Astrocyte (in vitro differentiated cells and primary cell): ENCODE measurements at places on chromosomes 2 and 18. TPM values are rescaled to one million over a fixed set of nuclear protein-coding genes. Genes with fewer than 3 reads are reported as not detected.

IMPACT gene
- 32.3 and 39.1 TPM in 2 replicates for total RNA-seq

ITGAV gene
- 661 and 779 TPM in 2 replicates for total RNA-seq

RGPD4 gene
- total RNA-seq = not detected in 2 replicates

ZBTB7C gene
- total RNA-seq = 1.0 and 1.4 TPM in 2 replicates

CLEC4F gene
- not detected in 2 replicates for total RNA-seq

CAPN13 gene
- total RNA-seq = not detected in 2 replicates

LAMA3 gene
- 0.50 and 0.86 TPM in 2 replicates for total RNA-seq

NT5DC4 gene
- total RNA-seq = not detected in 2 replicates

GCKR gene
- total RNA-seq = not detected in 2 replicates

REG1B gene
- not detected in 2 replicates for total RNA-seq

CD8A gene
- total RNA-seq = 0.14 TPM in 1 of 2 replicates, not detected in the other

KYNU gene
- 0.72 and 1.2 TPM in 2 replicates for total RNA-seq

RGPD3 gene
- total RNA-seq = 0.10 and 0.16 TPM in 2 replicates

PROC gene
- total RNA-seq = 1.0 and 1.5 TPM in 2 replicates

MOB4 gene
- total RNA-seq = 30.4 and 31.0 TPM in 2 replicates

PXDN gene
- total RNA-seq = 417 and 467 TPM in 2 replicates

PLEKHB2 gene
- total RNA-seq = 92.2 and 100 TPM in 2 replicates

B3GNT7 gene
- total RNA-seq = 1.2 and 1.7 TPM in 2 replicates

WNT10A gene
- total RNA-seq = 0.91 and 2.5 TPM in 2 replicates

TRIM43 gene
- 0.70 TPM in 1 of 2 replicates, not detected in the other for total RNA-seq

NAT8 gene
- total RNA-seq = not detected in 2 replicates

IL1B gene
- total RNA-seq = not detected in 2 replicates

GBX2 gene
- total RNA-seq = 1.2 and 1.8 TPM in 2 replicates

GMPPA gene
- total RNA-seq = 49.5 and 55.3 TPM in 2 replicates

GALNT5 gene
- 2.2 and 3.1 TPM in 2 replicates for total RNA-seq

PTPN18 gene
- total RNA-seq = 9.9 and 10.4 TPM in 2 replicates

MAP2 gene
- 11.8 and 15.9 TPM in 2 replicates for total RNA-seq

CXCR1 gene
- not detected in 2 replicates for total RNA-seq

UGT1A7 gene
- not detected in 2 replicates for total RNA-seq

FAM124B gene
- total RNA-seq = not detected in 2 replicates

CPS1 gene
- 5.8 and 8.0 TPM in 2 replicates for total RNA-seq

ICOS gene
- total RNA-seq = not detected in 2 replicates

RNF144A gene
- total RNA-seq = 2.9 and 4.9 TPM in 2 replicates

NRP2 gene
- 68.5 and 76.7 TPM in 2 replicates for total RNA-seq

TLX2 gene
- not detected in 2 replicates for total RNA-seq

SNTG2 gene
- total RNA-seq = 1.9 TPM in 2 replicates

DSC2 gene
- total RNA-seq = 39.4 and 48.7 TPM in 2 replicates

LINC00305 gene
- not detected in 2 replicates for total RNA-seq

ALPP gene
- total RNA-seq = 0.32 TPM in 1 of 2 replicates, not detected in the other

CACNB4 gene
- 1.8 and 2.9 TPM in 2 replicates for total RNA-seq

TCF7L1 gene
- total RNA-seq = 27.2 and 30.8 TPM in 2 replicates

MAP3K19 gene
- not detected in 2 replicates for total RNA-seq

IHH gene
- total RNA-seq = not detected in 2 replicates
